Cardiac septum (tissue), 1 donor: ENCODE measurements at places on chromosomes 5 and 9. TPM values are rescaled to one million over a fixed set of nuclear protein-coding genes. Genes with fewer than 3 reads are reported as not detected.

DNA sequence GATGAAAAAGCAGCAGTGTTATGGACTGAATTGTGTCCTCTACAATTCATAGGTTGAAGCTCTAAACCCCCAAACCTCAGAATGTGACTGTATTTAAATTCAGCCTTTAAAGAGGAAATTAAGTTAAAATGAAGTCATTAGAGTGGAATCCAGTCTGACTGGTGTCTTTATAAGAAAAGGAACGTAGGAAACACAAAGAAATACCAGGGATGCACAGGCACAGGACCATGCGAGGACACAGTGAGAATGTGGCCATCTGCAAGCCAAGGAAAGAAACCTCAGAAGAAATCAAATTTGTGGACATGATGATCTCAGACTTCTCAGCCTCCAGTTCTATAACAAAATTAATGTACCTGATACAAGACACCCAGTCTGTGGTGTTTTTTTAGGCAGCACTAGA lies 971.2 kb upstream of the CDH9 start:
- DNase-seq, result no peak

DNA sequence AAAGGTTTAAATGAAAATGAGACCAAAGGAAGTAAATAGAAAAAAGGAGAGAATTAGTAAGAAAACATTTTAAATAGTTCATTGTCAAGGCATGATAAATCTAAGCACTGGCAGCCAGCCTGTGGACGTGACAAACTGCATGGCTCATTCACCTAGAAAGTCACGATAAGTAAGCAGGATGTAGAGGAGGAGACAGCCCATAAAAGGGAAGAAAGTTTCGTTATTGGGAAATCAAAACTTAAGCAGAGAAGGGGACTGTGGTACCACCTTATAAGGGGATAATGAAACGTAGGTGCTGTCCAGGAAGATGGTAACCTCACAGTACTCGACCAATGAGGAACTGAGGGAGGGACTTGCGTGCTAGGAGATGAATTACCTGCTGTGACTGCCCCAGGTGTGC lies 494.5 kb upstream of the GRAMD2B start:
- no peak for DNase-seq

Gene INIP
- 15.1 TPM for total RNA-seq

GRCh38 chr9:11471321-11471720 lies 858.5 kb upstream of the PTPRD start:
- no peak for DNase-seq

Gene HRCT1
- 1.5 TPM for total RNA-seq

DNA sequence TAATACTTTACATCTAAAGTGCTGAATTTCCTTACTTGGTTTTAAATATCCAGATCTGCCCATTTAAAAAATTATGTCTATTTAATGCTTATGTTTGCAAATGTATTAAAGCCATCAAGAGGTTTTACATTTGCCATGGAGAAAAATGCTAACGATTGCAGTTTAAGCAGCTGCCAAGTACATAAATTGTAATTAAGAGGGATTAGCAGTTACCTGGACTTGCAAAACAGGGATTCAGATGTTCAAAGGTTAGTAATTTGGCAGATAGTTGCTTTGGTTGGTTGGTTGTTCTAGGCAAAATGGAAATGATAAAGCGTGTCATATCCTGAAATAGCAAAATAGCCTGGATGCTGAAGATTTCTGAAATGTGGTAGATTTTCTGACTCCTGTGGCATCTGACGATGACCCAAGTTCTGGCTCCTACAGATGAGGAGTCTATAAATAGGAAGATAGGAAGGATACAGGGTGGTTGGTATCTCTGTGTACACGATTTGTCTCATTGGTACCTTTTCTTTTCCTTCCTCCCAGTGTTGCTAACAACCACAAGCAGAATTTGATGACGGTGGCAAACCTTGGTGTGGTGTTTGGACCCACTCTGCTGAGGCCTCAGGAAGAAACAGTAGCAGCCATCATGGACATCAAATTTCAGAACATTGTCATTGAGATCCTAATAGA lies 282.9 kb downstream of the NR3C1 start:
- DNase-seq, result no peak

Gene CDC23
- 17.9 TPM for total RNA-seq

Gene LCN1
- not detected for total RNA-seq

Gene KIAA0825
- total RNA-seq, result 2.2 TPM

Gene PCDH12
- total RNA-seq, result 4.9 TPM

GRCh38 chr5:136894070-136894469 lies 528.7 kb upstream of the TRPC7 start:
- no peak for DNase-seq

- no peak for DNase-seq
These were observed 32.9 kb downstream of the ANKH start for GRCh38 chr5:14838396-14839319.

DNA sequence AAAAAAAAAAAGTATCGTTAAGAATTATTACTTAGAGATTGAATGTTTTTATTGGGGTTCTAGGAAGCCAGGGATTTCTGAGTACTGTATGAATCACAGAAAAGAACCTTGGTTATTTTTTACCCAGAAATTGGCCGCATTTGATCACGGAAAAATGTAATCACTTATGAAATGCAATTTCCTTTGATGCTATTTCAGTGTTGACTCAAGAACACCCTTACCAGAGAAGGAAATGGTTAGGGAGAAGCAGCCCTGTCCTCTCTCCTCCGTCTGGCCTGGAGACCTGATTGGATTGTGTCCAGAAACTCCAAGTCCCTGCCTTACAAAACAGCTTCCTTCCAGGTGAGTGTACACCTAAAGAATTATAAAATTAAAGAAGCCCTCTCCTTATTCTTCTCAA lies 116.7 kb downstream of the MED10 start:
- no peak for DNase-seq

GRCh38 chr9:6076851-6077250 lies 61.4 kb upstream of the RANBP6 start:
- no peak for DNase-seq

- DNase-seq, result no peak
These were observed 75.6 kb upstream of the ZSWIM6 start for GRCh38 chr5:61256474-61256873.

Gene PIP5KL1
- 0.57 TPM for total RNA-seq

DNA sequence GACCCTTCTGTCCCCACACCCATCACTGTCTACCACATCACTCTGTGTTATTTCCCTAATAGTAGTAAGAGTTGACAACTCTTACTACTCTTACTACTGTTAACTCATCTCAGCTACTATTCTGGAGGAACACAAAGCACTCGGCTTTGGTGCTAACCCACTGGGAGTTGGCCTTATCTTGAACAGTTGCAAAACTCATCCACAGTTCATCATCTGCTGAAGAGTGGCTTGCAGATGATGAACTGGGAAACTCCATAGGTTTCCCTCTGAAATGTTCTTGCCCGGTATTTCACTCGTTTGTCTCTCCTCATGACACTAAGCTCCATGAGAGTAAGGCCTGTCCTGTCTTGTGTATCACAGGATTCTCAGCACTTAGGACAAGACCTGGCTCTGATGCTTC lies 221.4 kb downstream of the NR3C1 start:
- DNase-seq, result no peak

Gene IFNE
- not detected for total RNA-seq

DNA sequence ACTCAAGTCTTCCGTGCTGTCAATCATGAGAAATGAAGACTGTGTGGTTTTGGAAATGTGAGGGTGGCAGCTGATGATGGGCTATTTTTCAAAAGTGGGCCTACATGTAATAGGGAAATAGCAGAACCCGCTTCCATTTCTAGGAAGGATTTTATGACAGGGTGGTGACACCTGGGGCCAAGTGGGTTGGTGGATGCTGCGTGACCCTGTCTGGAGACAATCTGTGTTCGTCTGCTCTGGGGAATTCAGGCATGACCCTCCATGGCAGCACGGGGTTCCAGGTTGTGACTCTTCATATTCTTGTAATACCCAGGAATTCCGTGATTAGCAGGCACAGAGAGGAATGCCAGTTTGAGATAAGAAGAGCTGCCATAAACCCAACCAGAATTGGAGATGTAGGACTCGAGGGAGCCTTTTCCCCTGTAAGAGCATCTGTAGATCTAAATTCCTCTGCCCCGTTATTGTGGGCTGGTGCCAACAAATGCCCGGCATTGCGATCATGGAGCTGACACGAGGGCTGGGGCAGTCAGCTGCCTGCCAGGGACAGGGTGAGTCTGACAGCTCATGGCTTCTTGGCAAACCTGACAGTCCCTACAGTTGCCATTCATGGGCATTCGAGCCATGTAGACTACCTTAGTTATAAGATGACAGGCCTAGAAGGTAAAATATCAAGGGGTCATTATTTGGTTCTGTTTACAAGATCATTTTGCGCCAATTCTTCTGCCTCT lies 279.7 kb downstream of the GADD45G start:
- peak; percentile 78 for DNase-seq

Gene SCAI
- 4.8 TPM for total RNA-seq

- no peak for DNase-seq
These were observed 8.8 kb downstream of the KCNV2 start for GRCh38 chr9:2725898-2726649.

GRCh38 chr5:29307478-29307877 lies 1886.0 kb upstream of the CDH6 start:
- no peak for DNase-seq

DNA sequence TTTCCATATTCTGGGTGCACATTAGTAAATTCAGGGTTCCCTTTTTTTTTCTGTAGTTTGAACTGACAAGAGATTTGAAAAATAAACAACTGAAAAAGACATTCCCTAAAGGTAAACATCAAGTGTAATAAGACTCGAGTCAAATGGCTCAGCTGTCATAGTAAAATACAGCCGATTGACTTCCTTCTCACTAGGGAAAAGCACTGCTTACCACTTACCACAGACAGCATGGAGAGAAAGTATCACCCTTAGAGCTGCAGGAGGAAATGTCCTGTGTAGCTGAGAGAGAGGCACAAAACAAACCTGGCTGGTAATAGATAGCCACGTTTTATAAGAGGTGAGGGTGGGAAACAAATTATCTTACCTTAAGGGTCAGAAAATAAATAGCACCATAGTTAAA lies 12.1 kb upstream of the DMAC1 start:
- no peak for DNase-seq

Gene FOXD4L5
- 0.11 TPM for total RNA-seq

GRCh38 chr5:179123491-179124272 lies 63.5 kb downstream of the ZNF354C start:
- peak; percentile 41 for DNase-seq

DNA sequence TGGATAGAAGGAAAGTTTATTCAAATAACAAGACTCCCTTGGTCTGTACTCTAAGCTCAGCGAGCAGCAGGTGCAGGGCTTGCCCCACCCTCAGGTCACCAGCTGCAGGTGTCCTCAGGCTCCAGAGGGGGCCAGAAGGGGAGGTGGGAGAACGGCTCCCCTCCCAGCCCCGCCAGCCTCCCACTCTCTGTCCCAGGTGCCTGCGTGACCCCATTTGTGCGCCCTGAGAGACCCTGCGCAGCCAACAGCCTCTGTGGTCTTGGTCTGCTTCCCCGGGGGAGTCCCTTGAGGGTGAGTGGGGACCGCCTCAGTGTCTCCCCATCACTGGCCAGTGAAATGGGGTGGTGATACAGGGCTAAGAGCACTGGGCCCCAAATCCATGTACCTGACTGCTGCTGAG lies 62.3 kb upstream of the STXBP1 start:
- no peak for DNase-seq

- DNase-seq, result no peak
These were observed 8.1 kb downstream of the TLN1 start for GRCh38 chr9:35723908-35724307.

GRCh38 chr5:128962211-128962610 lies 3.1 kb upstream of the SLC27A6 start:
- DNase-seq, result no peak

Gene CCDC192
- not detected for total RNA-seq

Gene ACSL6
- 4.5 TPM for total RNA-seq

- DNase-seq, result no peak
These were observed 977 bp upstream of the PAM start for GRCh38 chr5:102753889-102754766.

Gene PHAX
- 30.1 TPM for total RNA-seq

Gene ACOT12
- not detected for total RNA-seq

GRCh38 chr5:25255128-25255527 lies 610.4 kb upstream of the CDH10 start:
- DNase-seq, result no peak

DNA sequence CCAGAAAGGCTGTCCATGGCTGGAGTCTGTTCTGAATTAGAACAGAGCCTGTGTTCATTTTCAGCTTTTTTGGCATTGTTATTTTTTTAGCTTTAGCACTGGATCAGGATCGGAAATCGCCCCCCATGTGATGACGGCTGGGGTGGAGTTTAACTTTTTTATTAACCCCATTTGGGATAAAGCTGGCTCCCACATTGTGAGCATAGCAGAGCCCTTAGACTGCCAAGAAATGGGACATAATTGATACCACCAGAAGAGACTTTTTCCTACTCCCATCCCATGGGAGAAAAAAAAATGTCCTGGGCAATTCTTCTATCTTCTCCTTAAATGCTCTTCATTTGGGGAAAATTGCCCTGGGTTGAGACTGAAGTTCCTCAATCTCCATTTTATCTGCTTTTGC lies 52.4 kb downstream of the SLIT3 start:
- no peak for DNase-seq

DNA sequence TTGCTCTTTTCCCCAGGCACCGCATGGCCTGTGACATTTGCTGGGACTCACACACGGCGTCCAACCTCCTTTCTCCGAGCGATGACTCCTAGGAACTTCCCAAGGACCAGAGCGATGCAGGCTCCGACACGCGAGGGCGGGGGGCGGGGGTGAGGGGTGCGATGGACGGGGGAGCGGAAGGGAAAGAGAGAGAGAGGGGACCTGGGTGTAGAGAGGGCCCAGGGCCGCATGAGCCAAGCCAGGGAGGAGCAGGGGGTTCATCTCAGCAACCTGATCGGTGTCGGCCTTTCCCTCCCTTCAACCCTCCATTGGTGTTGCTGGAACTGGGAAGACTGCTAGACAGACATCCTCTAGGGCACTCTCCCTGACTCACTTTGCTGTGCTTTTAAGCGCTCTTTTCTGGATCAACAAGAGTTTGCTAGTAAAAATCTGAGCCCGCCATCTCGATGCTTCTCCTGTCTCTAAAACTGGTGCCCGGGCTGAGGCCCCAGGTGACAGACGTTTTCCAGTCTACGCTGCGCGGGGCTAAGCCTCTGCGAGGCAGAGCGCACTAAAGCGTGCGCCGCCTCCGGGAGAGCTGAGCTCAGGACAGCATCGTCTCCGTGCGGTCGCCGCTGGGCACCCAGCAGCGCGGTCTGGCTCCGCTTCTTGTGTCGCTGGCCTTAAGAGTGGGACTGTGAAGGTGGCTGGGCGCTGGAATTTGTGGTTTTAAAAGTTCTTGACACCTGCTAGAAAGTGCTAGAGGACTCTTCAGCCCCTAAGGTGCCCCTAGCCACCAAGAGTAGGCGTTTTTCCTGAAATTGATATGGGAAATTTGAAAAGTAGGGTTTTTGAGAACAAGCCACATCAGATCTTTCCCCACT lies 1.0 kb upstream of the TSLP start:
- DNase-seq, result no peak

Gene ANKH
- 233 TPM for total RNA-seq
